RCC 7860 (cell line): ENCODE measurements at places on chromosomes 2 and 18.
A peak's percentile ranks its signal among the peaks of the same experiment; 100 is the strongest.

GRCh38 chr2:3348767-3349166, 28.9 kb downstream of the EIPR1 start:
- no peak for DNase-seq

GRCh38 chr18:26405190-26405801, 143.1 kb downstream of the KCTD1 start:
- DNase-seq = peak; percentile 45

DNA sequence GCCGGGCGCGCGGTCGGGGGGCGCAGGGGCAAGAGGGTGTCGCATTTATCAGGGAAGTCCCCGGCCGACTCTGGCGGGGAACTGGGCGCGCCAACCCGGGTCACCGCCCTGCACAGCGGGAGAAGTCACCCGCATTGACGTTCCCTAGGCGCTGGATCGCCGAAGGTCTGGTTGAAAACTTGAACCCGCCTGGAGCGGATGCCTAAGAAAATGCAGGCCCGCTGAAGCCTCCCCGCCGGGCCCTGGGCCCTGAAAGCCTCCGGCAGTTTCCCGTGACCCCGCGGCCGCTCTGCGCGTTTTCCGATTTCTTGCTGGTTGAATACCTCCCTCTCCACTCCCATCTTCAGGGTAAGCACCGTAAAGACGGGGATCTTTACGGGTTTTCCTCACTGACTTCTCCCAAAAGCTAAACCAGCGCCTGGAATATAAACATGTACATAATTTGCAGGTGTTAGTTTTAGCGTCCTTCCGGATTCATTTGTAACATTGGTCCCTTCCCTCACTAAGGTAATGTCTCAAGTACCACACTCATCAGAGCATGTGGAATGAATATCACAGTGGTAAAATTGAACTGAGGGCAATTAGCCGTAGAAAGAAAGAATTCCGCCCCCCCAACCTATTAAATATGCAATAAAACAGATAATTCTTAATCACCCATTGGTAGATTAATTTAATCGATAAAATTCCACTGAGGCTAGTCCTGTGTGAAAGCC, 675 bp upstream of the SPIRE1 start:
- DNase-seq = no peak

DNA sequence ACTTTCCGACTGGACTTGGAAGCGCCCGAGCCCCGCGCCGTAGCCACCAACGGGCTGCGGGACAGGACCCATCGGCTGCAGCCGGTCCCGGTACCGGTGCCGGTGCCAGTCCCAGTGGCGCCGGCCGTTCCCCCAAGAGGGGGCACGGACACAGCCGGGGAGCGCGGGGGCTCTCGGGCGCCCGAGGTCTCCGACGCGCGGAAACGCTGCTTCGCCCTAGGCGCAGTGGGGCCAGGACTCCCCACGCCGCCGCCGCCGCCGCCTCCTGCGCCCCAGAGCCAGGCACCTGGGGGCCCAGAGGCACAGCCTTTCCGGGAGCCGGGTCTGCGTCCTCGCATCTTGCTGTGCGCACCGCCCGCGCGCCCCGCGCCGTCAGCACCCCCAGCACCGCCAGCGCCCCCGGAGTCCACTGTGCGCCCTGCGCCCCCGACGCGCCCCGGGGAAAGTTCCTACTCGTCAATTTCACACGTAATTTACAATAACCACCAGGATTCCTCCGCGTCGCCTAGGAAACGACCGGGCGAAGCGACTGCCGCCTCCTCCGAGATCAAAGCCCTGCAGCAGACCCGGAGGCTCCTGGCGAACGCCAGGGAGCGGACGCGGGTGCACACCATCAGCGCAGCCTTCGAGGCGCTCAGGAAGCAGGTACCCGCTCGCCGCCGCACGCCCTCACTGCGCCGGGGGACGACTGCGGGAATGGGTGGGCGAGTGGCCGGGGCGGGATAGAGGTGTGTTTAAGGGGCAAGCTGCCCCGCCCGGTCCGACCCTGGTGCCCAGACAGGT, 713 bp downstream of the ATOH8 start:
- peak; percentile 11 for DNase-seq

DNA sequence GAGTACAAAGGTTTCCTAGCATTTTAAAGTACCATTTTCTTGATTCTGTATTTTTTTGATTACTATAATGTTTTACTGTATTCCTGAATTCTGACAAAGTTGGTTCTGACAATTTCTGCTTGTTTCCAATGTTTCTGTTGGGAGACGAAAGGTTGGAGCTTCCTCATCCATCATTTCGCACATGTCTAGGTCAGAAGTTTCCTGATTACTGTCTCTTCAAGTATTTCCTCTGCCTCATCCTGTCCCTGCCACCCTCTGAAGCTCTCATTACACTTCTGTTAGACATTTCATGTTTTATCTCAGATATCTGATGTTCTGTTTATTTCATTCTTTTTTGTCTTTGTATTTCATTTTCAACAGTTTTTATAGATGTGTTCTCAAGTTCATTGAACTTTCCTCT, 895.8 kb downstream of the TSN start:
- DNase-seq = no peak

- no peak for DNase-seq
Measured at GRCh38 chr2:159939946-159940345, 122.5 kb downstream of the PLA2R1 start.

DNA sequence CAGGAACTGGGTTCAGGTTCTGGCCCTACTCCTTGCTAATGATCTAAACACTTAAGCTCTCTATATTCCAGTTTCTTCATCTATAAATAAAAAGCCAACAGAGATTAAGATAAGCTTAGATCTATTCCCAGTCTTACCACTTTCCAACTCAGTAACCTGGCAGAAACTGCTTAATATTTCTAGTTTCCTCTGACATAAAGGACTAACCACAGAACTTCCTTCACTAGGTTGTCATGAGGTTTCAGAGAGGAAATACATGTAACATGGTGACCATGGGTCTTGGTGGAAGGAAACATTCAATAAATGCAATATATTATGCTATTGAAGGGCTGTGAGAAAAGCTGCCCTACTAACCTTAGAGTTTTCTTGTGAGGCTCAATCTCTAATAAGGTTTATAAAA, 114.4 kb upstream of the PDE1A start:
- no peak for DNase-seq

GRCh38 chr2:155266583-155266982, 568.1 kb downstream of the KCNJ3 start:
- DNase-seq = no peak

- DNase-seq = no peak
Measured at GRCh38 chr2:54553775-54554174, 97.6 kb downstream of the SPTBN1 start.

- DNase-seq = peak; percentile 14
Measured at GRCh38 chr2:64277101-64277849, 133.1 kb upstream of the PELI1 start.
